ENCODE measurements at places on chromosomes 3 and 15.
A peak's percentile ranks its signal among the peaks of the same experiment; 100 is the strongest.

- DNase-seq: no peak
Observed at GRCh38 chr15:28075573-28075972, 23.5 kb downstream of the OCA2 start.

DNA sequence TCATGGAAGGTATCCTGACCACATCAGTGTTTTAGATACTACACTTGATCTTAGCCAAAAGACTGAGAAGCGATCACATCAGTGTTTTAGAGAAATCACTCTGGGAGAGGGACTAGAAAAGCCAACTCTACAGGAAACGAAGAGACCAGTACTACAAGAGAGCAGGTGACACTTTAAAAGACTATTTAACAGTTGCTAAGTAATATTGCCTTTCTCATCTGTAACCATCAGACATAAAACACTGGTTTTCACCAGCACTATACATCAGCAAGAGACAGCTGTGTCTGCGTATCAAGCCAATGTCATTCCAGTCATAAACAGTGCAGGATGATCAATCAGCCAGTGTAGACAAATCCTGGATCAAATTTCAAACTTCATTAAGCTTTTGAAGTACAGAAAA lies 66.7 kb downstream of the GLB1 start:
- no peak for DNase-seq

- DNase-seq: no peak
Observed at GRCh38 chr15:68829068-68829467, 8.4 kb upstream of the ANP32A start.

DNA sequence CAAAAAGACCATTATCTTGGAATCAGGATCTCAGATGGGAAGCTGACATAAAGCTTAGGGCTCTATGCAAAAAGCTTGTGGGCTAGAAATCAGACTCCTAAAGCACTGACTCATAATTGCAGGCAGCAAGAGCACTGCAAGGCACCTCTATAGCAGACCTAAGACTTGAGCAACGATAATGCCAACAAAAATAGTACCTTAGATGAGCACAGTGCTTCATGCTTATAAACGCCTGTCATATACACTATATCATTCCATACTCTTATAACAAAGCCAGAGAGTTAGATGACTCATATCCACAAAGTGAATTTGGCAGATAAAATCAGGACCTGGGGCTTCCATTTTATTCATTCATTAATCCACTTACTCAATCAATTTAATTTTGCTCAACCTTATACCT lies 560.8 kb downstream of the MCTP2 start:
- no peak for DNase-seq

DNA sequence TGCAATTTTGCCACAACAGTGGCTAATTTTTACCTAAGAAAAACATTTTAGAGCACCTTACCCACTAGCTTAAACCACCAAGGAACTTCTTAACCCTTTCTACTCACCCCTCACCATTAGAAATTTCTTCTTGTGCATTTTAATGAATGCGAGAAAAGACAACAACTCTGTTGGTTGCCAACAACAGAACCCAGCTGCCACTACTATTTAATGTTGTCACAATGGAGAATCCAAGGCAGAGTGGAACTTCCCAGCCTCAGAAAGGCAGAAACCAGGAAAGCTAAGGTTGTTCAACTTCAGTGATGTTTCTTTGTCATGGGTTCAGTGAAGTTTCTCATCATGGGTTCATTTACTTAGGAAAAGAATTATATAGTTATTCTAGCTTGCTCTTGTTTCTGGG lies 325.2 kb upstream of the ARL6 start:
- no peak for DNase-seq

DNA sequence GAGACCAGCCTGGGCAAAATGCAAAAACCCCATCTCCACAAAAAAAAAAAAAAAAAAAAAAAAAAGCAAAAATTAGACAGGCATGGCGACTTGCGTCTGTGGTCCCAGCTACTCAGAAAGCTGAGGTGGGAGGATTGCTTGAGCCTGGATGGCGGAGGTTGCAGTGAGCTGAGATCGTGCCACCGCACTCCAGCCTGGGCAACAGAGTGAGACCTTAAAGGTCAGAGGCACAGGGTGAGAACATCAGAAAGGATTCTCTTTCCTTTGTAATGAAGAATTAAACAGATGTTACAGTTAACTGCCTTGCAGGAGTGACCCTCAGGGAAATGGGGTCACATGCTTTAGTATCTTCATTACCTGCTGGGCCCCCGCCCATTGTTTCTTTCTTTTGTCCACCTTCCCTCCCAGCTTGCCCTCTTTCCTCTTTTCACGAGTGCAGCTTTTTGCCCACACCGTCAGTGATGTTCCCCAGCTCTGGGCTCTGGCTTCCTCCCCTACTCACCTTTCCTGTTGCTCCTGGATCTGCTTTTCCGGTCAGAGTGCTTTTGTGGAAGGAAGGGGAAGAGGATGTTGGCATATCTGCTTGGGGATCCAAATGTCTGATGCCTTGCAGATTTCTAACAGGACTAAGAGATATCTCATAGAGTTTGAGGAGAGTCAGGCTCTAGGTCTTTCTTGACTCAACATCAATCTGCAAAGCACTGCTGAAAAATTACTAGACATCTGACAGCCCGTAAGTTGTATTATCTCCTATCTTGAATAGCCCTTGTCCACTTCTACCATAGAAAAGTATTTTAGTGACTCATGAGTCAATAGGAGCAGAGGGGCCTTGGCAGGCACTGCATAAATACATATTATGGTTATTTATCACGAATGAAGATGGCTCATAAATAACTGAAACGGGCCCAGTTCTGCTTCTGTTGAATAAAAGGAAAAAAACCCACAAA lies 35.6 kb upstream of the NDUFB4 start:
- peak; percentile 15 for DNase-seq

DNA sequence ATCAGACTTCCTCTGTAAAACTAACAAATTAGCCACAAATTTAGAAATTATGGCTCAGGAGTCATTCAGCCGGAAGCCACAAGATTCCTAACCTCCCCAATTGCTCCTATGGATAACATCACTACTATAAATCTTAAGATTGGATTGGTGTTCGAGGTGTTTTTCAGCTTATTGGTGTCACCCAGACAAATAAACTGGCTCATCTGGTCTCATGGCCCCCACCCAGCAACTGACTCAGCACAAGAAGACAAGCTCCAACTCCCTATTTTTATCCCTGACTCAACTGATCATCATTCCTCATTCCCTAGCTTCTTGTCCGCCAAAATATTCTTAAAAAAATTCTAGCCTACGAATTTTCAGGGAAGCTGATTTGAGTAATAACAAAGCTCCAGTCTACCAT lies 135.1 kb upstream of the STRIT1 start:
- no peak for DNase-seq

GRCh38 chr3:126472277-126473006 lies 3.2 kb downstream of the ZXDC start:
- no peak for DNase-seq

DNA sequence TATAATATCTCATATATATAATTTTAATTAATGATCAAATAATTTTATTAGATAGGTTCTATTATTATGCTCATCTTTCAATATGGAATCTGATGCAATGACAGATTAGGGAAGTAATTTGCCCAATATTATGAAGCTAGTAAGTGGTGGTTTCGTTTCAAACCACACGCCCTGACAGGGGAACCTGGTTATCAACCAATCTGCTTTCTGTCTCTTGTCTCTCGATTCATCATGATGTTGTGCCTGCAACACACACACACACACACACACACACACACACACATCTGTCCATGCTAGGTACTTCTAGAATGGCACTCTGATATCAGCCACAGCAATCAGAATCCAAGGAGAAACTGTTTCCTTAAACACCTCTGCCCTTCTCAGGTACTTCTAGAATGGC lies 128.4 kb downstream of the ZBBX start:
- no peak for DNase-seq

- DNase-seq: no peak
Observed at GRCh38 chr3:140296796-140297352, 361.9 kb downstream of the CLSTN2 start.

GRCh38 chr3:160577556-160578195 lies 12.3 kb upstream of the KPNA4 start:
- no peak for DNase-seq

DNA sequence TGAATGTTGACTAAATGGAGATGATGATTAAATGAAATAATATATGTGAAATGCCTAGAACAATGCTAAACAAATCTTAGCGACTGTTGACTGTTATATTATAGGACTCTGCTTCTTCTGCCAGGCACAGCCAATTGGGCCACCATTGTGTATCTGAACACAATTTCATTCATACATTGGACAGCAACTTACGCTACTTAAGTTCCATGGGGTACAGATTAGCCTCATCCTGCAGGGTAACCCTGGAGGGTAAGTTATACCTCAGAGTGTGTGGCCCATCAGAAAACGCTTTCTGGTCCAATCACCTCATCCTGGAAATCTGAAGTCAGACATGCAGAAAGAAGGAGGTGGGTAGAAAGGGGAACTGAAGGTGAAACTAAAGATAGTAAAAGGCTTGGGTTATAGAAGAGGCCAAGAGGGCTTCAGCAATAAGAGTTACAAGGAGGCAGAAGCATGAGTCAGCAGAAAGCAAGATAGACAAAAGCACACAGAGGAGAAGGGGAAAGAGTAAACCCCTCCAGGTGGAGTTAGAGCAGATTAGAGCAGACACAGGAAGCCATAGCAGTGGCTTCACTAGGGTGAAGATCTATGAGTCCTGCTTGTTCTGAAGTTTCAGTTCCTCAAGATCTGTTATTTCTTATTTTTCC lies 119.3 kb upstream of the SLC24A5 start:
- DNase-seq: no peak

- DNase-seq: no peak
Observed at GRCh38 chr3:127184870-127185216, 8.1 kb upstream of the PRR23E start.

GRCh38 chr3:9105421-9105820 lies 142.1 kb upstream of the RAD18 start:
- DNase-seq: no peak

DNA sequence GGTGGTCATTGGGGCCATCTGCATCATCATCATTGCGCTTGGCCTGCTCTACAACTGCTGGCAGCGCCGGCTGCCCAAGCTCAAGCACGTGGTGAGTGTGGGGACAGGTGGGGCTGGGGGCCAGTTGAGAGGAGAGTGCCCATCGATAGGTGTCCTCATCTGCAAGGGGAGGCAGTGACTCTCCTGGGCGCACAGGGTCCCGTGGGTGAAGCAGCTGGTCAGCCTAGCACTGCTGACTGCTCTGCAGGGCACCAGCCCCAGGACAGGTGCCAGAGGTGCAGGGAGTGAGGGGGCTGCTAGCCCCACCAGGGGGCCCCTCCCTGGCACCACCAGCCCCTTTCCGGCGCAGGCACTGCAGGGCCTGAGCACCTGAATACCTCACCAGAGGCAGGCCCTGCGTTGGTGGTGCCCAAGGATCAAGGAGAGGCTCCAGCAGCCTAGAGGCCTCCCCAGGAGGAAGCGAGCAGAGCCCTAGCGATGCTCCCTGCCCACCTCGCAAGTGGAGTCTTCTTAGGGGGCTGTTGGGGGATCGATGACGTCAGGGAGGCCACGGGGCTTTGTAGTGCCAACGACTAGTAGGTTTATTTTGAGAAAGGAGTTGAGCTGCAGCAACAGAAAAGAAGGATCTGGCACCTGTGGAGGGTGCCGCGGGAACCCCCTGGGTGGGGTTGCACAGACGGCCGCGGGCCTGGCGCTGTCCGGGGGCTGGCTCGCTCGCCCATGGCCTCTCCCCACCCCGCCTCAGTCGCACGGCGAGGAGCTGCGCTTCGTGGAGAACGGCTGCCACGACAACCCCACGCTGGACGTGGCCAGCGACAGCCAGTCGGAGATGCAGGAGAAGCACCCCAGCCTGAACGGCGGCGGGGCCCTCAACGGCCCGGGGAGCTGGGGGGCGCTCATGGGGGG lies 976 bp upstream of the ABTB1 start:
- no peak for DNase-seq

GRCh38 chr15:90160781-90161727 lies 40.1 kb upstream of the SEMA4B start:
- peak; percentile 65 for DNase-seq

- DNase-seq: no peak
Observed at GRCh38 chr15:62242999-62243398, 77.9 kb upstream of the C2CD4B start.

DNA sequence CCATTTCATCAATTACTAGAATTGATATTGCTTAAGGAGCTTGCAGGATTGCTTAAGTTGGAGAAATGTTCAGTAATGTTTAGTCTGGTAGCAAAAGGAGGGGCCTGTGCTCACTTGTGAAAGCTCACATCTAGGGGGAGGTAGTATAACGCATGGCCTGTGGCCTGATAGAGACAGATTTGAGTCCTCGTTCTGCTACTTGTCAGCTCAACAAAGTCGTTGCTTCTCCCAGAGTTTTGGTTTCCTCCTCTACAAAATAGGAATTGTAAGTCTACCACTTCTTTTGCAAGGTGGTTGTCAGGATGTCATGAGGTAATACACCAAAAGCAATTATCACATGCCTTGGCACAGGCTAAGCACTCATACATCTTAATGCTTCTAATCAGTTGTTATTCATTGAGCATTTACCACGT lies 1.3 kb downstream of the ST3GAL6 start:
- no peak for DNase-seq

DNA sequence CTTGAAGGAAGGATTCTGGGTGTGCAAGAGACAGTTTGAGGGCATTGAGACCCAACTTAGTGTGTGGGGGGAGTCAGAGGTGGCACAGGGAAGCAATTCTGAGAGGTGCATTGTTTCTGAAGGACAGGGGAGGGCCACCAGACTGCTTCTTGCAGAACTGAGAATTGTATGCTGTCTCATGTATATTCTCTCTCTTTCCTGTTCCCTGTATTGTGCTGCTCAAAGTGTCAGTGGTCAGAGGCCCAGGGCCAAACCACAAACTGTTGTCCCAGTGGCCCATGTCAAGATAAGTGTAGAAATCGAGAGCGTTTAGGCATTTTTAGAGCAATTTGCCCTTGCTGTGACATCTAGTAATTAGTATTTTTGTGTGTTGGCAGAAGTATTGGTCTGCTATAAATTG lies 567.1 kb downstream of the EDEM1 start:
- no peak for DNase-seq

- no peak for DNase-seq
Observed at GRCh38 chr3:72413228-72413627, 435.0 kb downstream of the SHQ1 start.

- no peak for DNase-seq
Observed at GRCh38 chr3:126558336-126559071, at the start of gene C3orf22. C3orf22 (minus strand) TSS chr3:126558932; CDS start chr3:126553390, 5,542 bp downstream.

- DNase-seq: no peak
Observed at GRCh38 chr3:130831719-130832400, 62.0 kb upstream of the ATP2C1 start.

GRCh38 chr3:105427332-105427731 lies 60.6 kb downstream of the ALCAM start:
- no peak for DNase-seq

GRCh38 chr15:43516801-43517353 lies 531 bp upstream of the MAP1A start:
- DNase-seq: peak; percentile 45

DNA sequence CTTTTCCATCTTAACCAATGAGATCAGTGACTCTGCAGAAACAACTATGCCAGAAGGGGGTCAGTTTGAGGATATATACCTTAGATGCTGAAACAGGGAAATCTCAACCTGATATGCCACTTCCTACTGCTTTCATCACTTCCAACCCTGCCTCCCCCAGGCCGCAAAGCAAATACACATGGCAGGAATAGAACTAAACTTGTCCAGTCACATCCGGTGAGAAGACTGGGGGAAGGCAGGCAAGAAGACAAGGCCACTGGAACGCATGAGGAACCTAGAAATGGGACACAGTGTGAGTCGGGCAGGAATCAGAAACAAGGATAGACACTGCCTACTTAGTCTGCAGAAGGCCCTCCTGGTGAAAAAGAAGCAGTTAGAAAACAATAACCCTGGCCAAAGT lies 90.6 kb downstream of the MYO5A start:
- DNase-seq: no peak

GRCh38 chr15:64850778-64851502 lies 9.2 kb downstream of the PLEKHO2 start:
- DNase-seq: no peak

- DNase-seq: no peak
Observed at GRCh38 chr15:30904812-30905211, 1.1 kb downstream of the FAN1 start.
